Glomerular endothelial cell (primary cell): ENCODE measurements at places on chromosomes 13 and 19. TPM values are rescaled to one million over a fixed set of nuclear protein-coding genes. Genes with fewer than 3 reads are reported as not detected.

GRCh38 chr19:5585461-5586299, 17.9 kb upstream of the TINCR start:
- no peak for DNase-seq

DNA sequence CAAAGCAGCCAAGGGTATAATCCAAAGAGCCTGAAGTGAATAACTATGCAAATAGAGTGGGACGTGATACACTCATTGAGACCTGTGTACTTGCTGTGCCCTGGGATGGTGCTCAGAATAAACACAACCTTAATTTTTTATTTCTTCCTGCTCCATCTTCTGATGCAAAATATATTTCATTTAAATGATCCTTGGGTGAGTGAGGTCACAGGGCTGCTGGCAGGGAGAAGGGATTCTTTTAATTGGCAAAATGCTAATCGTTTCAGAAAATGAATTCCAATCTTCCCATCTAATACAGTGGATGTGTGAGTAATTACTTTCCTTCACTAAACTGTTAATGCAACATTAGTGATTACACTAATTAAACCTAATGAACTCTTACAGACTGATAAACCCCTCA, 63.5 kb downstream of the SIAH3 start:
- DNase-seq: no peak

- no peak for DNase-seq
Measured at GRCh38 chr13:103931331-103931845, 865.2 kb upstream of the SLC10A2 start.

DNA sequence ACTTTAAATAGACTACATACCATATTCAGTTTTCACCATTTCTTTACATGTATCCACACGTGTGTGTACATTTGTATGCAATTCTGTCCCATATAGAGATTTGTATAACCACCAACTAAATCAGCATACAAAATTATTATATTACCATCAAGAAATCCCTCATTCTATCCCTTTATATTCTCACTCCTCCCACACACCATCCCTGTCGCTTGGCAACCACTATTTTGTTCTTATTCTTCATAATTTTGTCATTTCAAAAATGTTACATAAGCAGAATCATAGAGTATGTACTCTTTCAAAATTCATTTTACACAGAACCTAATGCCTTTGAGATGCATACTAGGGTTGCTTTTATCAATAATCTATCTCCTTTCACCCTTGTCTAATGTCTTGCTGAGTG, 740.5 kb downstream of the SLITRK5 start:
- no peak for DNase-seq

DNA sequence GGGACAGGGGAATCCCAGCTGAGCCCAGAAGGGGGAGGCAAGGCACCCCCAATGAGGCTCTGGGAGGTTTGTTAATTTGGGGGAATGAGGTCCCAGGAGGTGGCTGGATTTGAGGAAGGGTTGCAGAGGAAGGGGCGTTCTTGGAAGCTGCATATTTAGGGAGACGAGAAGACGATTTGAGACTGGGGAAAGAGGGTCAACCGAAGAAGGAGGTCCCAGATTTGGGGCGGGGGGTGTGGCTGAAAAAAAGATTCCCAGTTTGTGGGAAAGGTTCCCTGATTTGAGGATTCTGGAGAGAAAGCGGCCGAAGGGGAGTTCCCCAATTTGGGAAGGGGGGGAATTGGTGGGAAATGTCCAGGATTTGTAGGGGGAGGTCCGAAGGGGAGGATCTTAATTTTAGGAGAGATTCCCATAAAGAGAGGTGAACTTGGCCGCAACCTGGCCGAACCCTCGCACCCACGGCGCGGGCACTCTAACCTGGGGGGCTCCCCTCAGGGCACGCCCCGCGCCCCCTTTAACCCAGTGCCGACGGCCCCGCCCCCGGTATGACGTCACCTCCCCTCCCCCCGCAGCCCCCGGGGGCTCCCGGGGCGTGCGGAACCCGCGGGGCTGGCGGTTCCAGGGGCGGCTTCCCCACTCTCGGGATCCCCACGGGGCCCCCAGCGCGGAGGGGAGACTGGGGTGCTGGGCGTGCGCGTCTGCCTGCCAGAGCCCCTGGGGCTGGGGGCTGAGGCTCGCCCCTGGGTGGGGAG, 1.2 kb downstream of the PTPRS start:
- DNase-seq: no peak

TRAPPC2B gene
- 23.5 and 24.6 TPM in 2 replicates for total RNA-seq

FBXO17 gene
- total RNA-seq: 12.2 and 23.1 TPM in 2 replicates

- no peak for DNase-seq
Measured at GRCh38 chr19:50510700-50511068, 307 bp downstream of the JOSD2 start.

DNA sequence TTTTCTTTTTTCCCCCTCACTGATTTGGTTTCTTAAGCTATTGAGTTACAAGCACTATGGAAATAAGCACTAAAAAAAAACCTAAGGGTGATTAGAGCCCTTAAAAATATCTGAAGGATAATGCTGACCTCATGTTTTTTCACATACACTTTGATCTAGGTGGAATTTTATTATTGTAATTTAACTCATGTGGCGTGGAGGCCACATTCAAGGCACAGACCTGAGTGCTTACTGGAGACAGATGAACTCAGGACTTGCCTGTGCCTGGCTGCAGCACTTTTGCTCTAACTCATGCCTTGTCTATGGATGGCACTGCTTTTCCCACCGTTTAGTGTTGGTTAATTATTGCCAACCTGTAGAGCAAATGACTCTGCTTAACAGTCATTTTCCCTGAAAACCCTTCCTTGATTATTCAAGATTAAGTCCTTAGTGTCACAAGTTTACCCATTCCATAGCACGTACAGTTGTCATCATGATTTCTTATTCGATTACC, 541.4 kb downstream of the GPC6 start:
- no peak for DNase-seq
